ENCODE measurements at places on chromosomes 16 and 17.

- peak; percentile 68 for DNase-seq
Measured at GRCh38 chr17:39667945-39668924, at the start of gene PNMT. PNMT (plus strand) TSS chr17:39668453; CDS start chr17:39668476, 23 bp downstream.

DNA sequence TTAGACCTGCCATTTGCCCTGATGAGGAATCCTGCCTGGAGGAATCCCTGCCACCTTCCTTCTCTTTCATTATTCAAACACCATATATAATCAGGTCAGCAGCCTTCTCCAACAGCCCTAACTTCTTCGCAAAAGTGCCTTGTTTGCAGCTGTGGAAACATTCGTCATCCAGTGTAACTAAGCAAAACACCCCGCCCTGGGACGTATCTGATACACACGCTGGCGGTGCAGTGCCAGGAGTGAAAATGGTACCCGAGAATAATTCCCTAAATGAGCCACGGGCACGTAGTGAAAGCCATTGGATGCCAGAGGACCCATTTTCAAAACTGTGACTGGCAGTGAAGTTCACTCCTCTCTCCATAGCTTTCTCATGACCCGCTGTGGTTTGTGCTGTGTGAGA is 73.7 kb downstream of the IRX3 start:
- DNase-seq, result no peak

DNA sequence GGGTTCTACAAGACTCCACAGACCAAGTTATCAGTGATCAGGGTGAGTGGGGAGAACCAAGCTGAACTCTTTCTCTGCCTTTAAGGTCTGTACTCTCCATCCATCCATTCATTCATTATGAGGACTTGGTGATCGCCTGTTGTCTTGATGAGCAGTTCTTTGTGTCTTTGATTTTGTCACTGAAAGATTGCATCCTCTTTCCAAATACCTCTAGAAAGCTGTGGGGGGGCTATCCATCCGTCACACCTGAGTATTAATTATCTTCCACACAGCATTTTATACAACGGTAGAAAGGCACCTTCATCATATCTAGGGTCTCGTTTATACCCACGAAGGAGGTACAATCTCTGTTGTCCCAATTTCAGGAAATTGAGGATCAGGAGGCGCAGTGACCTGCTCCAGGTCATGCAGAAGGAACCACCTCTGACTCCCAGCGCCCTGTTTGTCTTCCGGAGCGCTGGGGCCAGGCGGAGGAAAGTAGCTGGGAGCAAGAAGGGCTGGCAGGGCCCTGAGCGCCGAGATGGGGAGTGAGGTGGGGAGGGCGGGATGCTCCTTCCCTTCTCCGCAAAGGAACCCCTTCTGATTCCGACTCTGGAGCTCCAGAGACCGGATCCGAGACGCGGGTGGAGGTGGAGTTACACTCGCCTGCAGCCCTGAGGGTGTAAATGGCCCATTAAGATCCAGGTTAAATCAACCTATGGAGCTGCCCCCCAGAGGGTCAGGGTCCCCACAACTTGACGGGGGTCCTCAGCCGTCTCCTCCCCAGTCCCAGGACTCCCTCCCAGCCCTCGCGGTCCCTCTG is 605 bp upstream of the ABAT start:
- DNase-seq, result peak; percentile 3

DNA sequence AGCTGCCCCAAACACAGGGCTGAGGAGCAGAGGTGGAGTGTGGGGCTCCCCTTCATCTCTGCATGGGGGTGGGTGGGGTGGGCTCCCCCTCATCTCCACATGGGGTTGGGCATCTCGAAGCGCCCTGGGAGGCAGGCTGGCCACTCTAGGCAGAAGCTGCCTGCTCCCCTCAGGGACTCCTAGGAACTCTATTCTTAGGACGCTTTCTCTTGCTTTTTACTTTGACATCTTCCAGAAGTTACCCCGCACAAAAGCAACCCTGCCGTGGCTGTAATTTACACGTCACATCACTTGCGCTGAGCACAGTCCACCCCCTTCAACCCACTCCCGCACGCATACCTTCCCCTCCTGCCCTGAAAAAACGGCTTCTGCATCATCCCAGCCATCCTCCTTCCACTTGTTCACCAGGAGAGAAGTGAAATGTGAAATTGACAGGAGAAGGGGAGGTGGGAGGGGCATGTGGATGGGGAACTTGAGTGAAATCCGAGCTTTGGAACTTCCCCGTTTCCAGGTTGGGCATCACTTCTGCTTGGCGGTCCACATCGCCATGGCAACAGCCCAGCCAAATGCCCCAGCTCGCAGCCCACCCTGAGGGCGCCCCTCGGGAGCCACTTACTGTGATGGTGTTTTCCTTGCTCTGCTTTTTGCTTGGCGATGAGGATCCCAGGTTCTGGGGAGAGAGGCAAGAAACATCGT is 53.7 kb upstream of the RCVRN start:
- no peak for DNase-seq

DNA sequence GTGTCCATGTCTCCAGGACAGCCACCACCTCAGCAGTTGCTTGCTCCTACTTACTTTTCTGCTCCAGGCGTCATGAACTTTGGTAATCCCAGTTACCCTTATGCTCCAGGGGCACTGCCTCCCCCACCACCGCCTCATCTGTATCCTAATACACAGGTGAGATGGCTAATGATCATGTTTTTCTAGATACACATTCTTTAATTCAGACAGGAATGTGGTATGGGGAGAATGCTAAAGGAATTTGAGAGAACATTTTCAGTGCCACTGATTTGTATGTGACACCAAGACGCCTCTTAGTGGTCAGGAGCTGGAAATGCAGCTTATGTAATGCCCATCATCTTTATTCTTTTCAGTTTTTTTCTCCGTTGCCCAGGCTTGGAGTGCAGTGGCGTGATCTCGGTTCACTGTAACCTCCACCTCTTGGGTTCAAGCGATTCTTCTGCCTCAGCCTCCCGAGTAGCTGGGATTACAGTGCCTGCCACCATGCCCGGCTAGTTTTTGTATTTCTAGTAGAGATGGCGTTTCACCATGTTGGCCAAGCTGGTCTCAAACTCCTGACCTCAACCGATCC is 8.9 kb upstream of the RAPGEFL1 start:
- DNase-seq, result peak; percentile 80

All from ELR (cell line).